ENCODE measurements at places on chromosomes 12 and 14.

- no peak for DNase-seq
Observed at GRCh38 chr14:68820536-68820935, 27.7 kb upstream of the ZFP36L1 start.

- no peak for DNase-seq
Observed at GRCh38 chr14:68404146-68404527, 388.7 kb downstream of the ZFP36L1 start.

- DNase-seq: no peak
Observed at GRCh38 chr12:96136161-96136560, 58.0 kb upstream of the ELK3 start.

DNA sequence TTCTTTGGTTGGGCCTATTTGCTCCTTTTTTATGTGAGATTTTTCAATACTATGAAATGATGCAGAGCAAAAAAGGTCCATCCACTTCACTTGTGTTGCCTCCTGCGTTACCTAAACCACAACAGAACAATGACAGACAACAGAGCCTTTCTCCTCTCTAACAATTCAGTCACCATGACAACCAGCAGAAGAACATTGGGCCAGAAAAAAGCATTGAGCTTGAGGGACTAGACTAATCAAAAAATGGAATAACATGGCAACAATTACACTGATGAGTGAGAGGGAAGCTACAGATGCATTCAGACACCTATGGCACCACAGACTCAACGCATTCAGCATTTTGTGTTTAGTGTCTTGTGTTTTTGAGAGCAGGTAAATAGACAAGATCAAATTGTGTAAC, 44.6 kb upstream of the PTCSC3 start:
- DNase-seq: peak; percentile 9

DNA sequence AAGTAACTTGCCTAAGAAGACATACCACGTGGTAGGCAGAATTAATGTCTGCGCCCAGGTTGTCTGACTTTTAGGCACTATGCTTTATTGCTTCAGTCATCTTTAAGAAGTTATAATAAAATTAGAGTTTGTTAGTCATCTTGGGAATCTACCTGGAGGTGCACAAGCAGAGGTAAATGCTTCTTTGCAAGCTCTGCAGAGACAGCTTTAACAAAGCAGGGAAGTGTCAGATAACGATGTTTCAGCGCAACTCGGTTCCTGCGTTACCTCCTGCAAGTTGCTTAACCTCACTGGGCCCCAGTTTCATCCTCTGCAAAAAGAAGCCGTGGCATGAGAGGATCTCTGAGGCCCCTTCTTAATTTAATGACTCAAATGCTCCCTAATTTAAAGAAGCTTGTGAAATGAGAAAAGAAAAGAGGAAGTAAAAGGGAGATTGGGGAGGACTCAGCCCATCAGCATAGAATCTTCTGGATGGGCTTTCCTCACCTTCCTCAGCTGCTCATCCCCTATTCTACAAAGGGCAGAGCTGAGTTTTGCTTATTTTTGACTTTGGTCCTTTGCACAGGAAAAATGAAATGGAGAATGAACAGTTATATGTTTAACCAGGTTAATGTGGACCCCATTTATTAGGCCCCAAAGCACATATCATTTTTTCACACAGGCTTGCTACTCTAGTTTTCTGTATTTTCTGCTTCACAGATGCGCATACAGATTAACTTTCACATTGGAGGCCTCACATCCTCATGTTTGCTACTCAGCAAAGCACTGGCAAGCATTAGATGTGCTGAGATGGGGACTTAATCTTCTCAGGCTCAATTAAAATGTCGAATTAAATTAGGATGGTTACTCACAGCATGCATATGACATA, 5.1 kb downstream of the ARHGDIB start:
- no peak for DNase-seq

DNA sequence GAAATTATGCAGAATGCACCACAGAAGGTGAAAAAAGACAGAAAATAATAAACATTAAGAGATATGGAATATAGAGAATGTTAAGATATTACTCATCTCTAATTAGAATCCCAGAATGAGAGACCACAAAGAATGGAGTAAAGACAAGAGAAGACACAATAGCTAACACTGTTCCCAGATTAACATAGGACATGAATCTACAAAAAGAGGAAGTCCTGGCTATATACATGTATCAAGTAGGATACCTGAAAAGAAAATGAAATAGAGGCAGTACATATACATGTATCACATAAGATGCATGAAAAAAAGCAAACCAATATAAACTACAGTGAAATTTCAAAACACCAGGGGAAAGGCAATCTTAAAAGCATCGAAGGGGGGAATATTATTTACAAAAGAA, 5.6 kb upstream of the EPS8 start:
- DNase-seq: no peak

Measured in NCI-H345 (cell line).